ENCODE measurements at places on chromosomes 5 and 9.

DNA sequence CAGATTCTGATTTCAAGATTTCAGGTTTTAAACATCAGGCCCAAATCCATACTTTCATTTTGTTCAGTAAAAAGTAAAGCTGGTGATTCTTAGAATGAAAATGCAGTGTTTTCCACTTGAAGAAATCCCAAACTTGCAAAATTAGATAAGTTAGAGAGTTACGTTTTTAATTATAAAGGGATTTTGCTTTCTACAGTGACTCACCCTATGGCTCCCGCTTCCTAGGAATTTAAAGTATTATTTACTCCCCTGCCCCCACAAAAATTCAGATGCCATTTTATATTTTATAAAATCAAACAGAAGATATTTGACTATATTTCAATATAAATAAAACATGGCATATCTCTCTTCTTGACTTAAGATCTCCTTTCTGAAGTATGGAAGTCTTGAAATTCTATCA, 402.9 kb downstream of the ZSWIM6 start:
- no peak for DNase-seq

GRCh38 chr5:74040811-74041491, 415.0 kb downstream of the ARHGEF28 start:
- DNase-seq: no peak

DNA sequence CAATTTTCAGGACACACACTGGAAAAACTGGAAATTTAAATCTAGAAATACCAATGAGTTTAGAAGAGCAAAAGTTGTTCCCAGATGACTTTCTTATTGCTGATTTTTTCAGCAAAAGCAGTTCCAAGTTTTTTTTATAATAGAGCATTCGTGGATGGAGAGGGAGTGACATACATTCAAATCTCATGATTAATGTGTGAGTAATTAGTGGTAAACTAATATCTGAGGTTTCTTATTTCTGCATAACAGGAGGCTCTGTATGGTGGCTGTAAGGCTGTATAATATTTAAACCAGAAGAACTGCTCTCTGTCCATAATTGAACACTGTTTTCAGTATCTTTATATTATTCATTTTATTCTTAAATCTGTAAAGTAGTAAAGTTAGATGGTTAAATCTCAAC, 25.8 kb downstream of the LYSMD3 start:
- no peak for DNase-seq

DNA sequence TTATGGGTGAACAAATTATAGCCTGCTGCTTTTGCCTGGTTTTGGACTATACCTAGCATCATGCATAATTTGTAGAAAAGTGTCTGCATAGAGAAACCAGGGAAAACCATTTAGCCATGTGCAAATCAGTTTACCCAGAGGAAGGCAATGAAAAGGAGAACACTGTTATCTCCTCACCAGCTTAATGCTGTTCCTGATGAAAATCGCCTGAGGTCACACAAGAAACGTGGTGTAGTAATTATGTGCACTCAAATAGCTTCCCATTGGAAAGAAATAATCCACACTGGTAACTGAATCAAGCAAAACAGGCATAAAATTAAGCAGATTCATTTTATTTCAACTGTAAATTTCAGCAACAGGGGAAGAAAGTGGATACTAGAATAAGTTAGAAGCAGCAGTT, 51.7 kb upstream of the FAM240B start:
- no peak for DNase-seq

GRCh38 chr9:94938384-94938783, 211.9 kb downstream of the AOPEP start:
- DNase-seq: peak; percentile 41

DNA sequence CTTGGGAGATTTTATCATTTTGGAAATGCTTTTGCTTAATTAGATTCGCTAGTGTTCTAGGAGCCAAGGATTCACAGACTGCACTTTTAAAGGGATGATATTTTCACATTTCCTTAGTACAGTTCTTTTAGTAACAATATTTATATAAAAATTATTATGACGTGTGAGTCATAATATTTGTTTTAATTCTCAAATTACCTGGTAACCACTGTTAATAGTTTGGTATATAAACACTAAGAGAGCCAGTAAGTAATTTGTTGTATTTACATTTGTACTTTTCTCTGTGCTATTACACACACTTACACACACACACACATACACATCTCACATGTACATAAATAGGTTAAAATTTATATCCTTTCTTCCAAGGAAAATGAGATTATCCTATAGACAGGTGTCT, 58.8 kb upstream of the RAD23B start:
- DNase-seq: no peak

GRCh38 chr9:35944173-35944572, 13.8 kb downstream of the OR2S2 start:
- DNase-seq: no peak

GRCh38 chr9:7982907-7983306, 183.3 kb upstream of the DMAC1 start:
- no peak for DNase-seq

GRCh38 chr5:756865-757345, 27.6 kb downstream of the ZDHHC11B start:
- DNase-seq: peak; percentile 45

GRCh38 chr5:73749485-73750270, 123.7 kb downstream of the ARHGEF28 start:
- DNase-seq: no peak

DNA sequence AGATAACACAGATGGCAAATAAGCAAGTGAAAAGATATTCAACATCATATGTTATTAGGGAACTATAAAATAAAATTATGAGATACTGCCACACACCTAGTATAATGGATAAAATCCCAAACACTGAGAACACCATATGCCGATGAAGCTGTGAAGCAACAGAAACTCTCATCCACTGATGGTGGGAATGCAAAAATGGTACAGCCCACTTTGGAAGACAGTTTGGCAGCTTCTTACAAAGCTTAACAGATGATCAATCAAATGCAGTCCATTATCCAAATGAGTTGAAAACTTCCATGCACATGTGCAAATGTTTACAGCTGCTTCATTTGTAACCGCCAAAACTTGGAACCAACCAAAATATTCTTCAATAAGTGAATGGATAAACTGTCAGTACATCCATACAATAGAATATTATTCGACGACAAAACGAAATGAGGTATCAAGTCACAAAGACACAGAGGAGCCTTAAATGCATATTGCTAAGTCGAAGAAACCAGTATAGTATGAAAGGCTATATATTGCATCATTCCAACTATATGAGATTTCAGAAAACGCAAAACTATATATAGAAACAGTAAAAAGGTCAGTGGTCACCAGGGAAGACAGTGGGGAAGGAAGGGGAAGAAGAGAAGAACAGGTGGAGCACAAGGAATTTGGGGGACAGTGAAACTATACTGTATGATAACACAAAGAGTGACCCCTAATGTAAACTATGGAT, 14.9 kb downstream of the PFDN1 start:
- no peak for DNase-seq

- peak; percentile 99 for DNase-seq
Measured at GRCh38 chr5:150161242-150162141, 5.1 kb upstream of the CDX1 start.

DNA sequence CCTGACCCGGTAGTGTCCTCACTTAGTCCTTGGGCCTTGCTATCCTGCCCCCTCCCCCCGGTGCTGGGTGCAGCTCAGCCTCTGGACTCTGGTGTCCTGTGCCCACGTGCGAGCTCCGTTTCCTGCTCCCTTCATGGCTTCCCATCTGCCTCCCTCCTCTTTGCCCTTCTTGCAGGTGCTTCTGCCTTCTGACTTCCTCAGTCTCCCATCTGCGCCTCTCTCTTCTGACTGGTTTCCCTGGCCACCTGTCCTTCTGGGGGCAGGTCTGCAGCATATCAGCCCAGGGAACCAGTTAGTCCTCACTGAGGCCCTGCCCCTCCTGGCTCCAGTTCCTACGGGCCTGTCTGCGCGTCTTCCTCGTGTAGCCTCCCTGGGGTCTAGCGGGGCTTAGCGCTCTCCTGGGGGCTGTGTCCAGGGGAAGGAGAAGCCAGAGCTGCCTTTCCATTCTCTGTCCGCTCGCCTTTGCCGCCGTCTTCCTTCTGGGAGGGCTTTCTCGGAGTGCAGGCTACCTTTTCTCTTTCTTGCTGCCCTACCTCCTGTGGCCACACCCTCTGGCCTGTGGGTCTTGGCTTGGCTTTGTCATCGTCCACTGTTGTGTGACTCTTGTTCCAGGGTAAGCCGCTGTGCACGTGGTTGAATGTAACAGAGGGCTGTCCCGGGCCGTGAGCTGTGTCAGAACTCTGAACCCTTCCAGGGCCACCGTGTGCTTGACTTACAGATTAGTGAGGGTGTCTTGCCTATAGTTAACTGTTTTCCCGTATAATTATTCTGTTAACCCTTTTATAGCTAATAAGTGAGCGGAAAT, 51.8 kb downstream of the EHMT1 start:
- peak; percentile 71 for DNase-seq

DNA sequence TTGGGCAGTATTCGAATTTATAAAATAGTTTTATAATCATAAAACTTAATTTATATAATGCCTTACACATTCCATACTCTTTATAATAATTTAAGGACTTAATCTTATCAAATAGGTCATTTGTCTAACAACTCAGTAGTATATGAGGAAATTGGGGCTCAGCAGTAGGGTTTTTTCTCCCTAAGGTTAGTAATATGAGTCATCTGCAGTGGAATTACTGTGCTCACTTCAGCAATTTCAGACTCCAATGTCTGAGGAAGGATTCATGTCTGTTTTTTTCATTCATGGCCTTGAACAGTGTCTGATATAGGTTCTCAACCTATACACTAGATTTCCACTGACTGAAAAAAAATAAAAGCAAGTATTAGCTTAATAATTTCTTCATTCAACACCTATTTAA, 7.4 kb downstream of the DMRTA1 start:
- DNase-seq: no peak

DNA sequence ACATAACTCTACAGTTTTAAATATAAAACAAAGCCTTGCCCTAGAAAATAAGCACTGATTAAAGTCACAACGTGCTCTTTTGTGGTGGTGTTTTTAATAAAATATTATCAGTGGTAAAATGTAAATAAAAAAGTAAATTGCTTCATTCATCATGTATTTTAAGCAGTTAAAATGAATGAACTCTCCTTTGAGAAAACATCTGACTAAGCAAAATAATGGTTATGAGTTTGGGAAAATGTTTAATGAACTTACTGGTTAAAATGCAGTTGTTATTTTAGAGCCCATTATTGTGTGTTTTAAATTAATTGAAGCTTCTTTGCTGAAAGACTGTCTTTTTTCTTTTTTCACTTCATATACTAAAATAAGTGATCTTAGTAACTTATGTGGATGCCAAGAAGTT, 1007.5 kb upstream of the ARRDC3 start:
- DNase-seq: no peak

DNA sequence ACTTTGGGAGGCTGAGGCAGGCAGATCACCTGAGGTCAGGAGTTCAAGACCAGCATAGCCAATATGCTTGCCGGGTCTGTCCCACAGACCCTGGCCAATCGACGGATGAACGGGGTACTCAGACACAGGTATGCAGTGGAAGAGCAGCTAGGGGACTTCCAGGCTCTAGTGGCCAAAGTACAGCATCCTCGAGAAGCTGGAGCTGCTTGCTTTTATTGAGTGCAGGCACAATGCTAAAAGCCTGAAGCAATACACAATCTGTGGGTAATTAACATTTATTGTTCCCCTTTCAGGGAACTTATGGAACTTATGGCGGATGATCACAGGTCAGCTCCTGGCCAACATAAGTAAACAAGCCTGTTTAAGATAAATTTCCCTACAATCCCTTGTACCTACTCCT, 32.8 kb upstream of the SEMA4D start:
- no peak for DNase-seq

DNA sequence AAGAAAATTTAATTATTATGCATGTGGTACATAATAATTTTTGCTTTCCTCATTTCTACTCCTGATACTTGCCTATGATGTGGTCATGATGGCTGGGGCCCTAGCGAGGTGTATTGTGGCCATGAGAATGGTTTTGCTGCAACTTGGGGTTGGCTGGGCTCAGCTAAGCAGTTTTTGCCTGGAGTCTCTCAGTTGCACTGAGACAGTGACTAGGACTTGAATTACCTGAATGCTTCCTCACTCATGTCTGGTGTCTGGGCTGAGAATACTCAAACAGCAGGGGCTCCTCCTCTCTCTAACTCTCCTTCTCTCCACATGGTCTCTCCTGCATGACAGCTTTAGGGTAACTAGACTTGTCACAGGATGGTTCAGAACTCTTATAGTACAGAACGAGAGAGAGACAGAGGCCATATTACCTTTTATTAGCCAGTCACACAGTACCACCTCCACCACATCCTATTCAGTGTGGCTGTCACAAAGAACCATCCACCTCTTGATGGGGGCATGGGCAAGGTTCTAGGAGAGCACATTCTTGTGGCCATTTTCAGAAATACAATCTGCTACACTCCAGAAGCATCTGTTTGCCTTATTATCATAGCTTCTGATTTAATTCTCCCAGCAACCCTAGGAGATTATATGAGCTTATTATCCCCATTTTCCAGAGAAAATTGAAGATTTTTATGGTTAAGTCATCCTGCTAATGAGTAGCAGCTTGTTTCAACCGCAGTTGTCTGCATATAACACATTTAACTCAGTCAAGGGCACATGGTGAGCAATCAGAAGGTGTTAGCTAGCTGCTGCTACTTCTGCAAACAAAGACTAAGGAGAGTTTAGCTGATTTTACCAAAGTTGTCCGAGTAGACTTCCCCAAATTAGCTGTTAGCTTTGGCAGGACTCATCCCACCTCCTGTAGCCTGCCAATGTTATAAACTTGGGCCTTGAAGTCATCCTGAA, 245.1 kb downstream of the DOCK8 start:
- DNase-seq: no peak

DNA sequence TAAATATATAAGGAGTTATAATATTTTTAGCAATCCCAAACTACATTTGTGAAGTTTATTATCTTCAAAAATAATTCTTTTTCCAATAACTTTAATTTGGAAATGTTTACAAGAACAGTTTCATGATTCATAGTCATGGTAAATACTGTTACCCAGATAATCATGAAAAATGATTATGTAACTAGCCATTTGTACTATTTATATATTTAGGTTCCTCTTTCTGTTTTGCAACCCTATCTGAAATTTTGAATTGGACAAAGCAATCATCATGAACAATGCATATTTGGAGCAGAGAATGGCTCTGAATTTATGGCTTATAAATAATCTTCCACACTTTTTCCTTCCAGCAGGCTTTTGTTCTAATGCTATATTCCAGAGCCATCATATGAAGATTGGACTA, 499.7 kb downstream of the SLCO4C1 start:
- DNase-seq: no peak

All from endodermal cell (in vitro differentiated cells).